Anterior cingulate cortex (tissue), 58 donors: ENCODE measurements at places on chromosomes 6 and 20.
A peak's percentile ranks its signal among the peaks of the same experiment; 100 is the strongest.

GRCh38 chr20:64214952-64215351 is 40.6 kb upstream of the PCMTD2 start:
- DNase-seq: no peak

- DNase-seq: no peak
Observed at GRCh38 chr6:54191461-54191860, 80.2 kb downstream of the MLIP start.

- no peak for DNase-seq
Observed at GRCh38 chr20:32467506-32468312, 109.6 kb downstream of the ASXL1 start.

DNA sequence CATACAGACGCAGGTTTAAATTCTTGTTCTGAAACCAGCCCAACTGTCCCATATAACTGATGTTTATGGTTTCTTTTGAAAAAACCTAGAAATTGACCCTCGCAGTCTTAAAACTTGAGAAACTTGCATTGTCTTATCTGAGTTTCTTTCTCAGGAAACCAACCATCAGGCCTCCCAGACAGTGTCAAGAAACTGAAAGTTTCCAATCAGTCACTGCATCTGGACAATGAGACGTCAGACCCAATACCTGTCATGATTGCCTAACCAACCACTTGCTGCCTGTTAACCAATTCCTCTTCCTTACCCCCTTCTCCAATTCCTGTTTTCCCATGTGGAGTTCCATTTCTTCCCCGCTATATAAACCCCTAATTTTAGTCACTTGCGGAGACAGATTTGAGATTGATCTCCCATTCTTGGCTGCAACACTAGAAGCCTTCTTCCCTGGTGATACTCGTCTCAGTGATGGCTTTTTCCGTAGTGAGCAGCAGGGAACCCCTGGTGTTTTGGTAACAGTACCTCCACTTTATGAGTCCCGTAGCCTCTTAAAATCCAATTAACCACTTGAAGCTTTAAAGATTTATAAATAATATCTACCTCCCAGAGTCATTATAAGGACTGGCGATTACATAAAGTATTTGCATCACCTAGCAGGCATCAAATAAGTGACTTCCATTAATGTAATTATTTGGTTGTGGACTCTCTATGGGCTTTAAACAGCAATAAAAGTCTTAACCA is 49.3 kb downstream of the GPR63 start:
- no peak for DNase-seq

DNA sequence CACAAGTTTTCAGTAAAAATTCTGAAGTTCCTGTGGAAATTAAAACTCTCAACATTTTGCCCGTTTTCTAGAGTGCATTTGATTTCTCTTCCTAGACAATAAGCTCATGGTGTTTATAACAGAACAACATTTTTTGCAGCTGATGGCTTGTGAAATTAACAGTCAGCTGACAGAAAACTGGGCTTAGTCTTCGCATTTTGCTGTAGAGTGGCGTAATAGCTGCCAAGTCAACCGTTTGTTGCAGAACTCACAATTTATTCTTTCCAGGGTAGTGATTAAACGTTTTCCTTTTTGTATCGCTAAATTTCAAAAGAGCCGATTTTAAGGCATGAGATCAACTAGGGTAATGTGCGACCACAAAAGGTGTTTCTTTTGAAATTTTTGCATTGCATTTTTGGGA is 1.4 kb downstream of the SPO11 start:
- no peak for DNase-seq

DNA sequence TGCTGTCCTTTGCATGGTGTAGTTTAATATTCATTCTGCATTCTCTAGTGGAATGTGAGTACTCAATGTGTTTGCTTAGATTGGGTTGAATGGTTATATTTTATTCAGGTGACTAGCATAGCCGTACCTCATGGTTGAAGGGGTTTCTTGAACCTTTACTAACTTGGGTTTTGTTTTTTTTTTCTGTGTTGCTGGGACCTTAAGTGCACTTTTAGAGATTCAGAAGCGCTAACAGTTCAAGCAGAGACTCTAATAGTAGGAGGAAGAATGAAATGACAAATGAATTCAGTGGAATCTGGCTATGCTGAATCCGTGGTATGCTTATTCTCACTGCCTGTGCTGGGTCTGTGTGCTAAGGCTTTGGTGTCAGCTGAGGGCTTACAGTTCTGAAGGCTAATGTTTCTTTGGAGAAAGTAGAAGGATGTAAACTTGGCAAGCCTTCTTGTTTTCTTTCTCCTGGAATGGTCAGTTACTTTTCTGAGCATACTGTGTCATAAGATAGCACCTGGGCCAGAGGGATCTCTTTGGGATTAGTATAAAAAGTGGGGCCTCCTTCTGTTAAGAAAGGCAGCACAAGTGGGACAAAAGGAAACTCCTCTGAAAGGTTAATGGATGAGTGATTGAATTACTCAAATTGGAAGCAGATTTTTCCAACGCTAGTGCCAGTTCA is 28.7 kb downstream of the RNF144B start:
- DNase-seq: no peak

GRCh38 chr6:109579361-109579760 is 96.3 kb upstream of the ZBTB24 start:
- DNase-seq: no peak

DNA sequence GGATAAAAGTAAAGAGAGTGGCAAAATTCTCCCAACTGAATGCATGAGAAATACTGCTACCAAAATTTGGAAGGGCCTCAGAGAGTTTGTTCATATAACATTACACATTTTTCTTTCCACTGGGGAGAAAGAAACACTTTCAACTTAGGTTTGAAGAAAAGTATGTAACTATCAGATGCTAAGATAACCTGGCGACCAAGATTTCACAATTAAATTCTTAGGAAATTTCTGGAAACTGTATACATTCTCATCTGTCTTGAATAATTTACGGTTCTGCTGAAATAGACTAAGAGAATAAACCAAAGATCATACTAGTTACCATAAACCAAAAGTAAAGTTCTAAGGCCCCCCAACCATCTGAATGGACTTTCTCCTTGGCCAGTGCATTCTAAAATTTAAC is 413.0 kb upstream of the RUNX2 start:
- DNase-seq: no peak

GRCh38 chr6:153044295-153044694 is 41.8 kb upstream of the MTRF1L start:
- DNase-seq: no peak

- no peak for DNase-seq
Observed at GRCh38 chr6:111858347-111858746, 14.9 kb downstream of the FYN start.

DNA sequence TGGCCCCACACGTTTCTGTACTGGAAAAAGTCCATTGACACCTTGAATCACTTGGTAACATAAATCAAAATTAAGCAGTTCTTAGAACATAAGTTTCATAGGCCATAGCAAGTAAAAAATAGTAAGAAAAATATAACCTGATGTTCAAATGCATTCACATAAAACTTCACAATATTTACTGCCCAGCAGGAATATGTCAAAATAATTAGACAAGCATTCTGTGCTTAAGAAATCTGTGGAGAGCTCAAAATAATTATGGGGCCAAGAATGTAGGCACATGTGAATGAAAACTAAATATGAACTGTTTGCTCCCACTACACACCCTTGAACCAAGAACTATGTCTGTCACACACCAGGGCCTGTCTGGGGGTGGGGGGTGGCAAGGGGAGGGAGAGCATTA is 70.8 kb downstream of the IPCEF1 start:
- DNase-seq: no peak

- DNase-seq: no peak
Observed at GRCh38 chr6:159178847-159179246, 9.6 kb downstream of the FNDC1 start.

GRCh38 chr6:67634199-67634598 is 1000.9 kb upstream of the ADGRB3 start:
- DNase-seq: no peak

DNA sequence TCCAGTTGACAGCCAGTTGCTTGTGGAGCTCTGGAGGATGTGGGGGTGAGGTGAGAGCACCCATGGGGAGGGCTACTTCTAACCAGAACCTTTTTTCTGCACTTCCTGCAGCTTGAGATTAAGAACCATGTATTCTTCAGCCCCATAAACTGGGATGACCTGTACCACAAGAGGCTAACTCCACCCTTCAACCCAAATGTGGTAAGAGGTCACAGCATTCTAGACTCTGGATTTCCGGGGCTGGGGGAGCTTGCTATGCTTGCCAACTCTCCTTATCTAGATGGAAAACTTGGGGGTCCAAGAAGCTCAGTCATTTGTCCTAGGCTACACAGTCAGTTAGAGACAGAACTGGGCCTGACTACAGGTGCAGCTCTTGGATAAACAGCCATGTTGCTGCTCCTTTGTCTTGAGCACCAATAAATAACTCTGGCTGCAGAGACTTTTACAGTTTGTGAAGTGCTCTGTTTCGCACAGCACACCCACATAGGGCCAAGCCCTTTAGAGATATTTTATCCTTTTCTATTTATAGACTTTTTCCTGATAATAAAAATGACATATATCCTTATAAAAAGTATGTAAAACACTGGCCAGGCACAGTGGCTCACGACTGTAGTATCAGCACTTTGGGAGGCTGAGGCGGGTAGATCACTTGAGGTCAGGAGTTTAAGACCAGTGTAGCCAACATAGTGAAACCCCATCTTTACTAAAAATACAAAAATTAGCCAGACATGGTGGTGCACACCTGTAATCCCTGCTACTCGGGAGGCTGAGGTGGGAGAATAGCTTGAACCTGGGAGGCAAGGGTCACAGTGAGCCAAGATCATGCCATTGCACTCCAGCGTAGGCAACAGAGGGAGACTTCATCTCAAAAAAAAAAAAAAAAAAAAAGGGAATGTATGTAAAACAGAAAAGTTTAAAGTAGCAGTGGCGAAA is 10.6 kb upstream of the IFT52 start:
- no peak for DNase-seq

DNA sequence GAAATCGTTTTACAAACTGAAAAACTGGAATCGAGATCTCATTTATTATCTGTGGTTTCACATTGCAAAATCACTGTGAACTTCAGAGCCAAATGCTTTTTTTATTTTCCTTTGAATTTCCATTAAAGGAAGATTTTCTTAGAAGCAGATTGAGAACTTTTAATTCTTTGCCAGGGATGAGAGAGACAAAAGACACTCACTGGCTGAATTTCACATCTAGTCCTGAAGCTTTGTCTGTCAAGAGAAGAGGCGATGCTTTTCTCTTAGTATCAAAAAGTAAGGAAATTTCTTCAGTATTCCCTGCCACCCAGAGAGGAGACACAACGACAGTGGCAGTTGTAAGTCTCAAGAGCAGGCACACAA is 141.8 kb downstream of the TMEM200A start:
- DNase-seq: no peak

DNA sequence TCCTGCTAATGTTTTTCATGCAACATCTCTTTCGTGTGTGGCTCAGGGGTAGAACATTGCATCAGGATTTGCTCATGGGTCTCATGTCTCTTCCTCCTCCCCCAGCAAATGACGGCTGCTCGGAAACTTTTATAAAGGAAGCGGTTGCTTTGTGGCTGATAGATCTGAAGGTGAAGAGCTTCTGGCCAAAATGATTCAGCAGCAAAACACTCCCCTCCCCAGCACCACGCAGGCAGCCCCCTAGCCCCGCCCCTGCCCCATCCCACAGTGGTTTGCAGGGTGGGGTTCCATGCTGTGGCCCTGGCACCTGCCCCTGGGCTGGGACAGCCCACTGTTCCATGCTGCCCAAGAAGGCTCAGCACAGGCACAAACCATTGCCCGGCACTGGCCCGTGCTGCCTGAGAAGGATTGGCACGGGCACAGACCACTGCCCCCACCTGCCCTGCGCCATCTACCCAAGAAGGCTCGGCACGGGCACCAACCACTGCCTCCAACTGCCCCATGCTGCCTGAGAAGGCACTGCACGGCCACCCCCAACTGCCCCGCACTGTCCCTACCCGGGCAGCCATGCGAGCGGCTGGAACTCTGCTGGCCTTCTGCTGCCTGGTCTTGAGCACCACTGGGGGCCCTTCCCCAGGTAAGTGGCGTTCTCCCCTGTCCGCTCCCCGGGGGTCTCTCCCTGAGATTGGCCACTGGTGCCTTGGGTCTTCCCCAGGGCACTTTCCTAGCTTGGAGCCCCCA is at the start of gene CST7:
Gene CST7 (plus strand): TSS at position 331 of the 741 bp plus-strand sequence. CDS start 237 bp downstream, at position 568.
- no peak for DNase-seq

GRCh38 chr20:4740774-4741431 is 19.2 kb downstream of the PRND start:
- DNase-seq: peak; percentile 31

DNA sequence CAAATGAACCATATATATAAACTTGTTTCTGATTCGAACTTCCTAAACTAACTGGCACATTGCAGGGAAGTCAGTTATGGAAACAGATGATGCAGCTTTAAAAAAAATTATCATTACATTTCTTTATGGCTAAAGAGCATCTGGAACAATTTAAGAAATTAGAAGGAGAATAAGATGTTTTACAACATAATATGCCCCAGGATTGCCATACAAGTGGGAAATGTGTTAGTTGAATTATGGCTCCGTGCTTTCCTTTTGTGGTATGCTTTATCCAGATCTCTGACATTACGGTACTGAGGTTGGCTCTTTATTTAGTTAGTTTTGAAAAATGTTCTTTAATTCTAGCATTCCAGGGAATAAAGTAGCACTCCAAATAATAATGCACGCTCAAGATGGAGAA is 343.0 kb upstream of the ZFP64 start:
- no peak for DNase-seq

- DNase-seq: no peak
Observed at GRCh38 chr6:29504961-29505360, 17.2 kb upstream of the MAS1L start.

DNA sequence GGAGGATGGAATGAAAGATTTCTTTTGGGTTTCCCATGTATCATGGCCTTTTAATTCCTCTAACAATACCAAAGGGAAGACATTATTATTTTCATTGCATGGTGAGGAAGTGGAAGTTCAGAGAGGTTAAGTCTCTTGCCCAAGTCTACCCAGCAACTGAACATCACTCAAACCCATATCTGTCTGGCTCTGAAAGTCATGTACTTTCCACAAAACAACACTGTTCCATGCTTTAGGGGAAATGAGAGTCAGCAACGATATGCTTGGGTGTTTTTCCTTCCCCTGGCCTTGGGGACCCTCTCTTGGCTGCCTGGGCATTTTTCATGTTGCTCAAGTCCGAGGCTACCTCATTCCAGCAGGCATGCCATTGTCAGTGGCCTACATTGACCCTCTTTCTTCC is 118.8 kb downstream of the ADTRP start:
- no peak for DNase-seq

DNA sequence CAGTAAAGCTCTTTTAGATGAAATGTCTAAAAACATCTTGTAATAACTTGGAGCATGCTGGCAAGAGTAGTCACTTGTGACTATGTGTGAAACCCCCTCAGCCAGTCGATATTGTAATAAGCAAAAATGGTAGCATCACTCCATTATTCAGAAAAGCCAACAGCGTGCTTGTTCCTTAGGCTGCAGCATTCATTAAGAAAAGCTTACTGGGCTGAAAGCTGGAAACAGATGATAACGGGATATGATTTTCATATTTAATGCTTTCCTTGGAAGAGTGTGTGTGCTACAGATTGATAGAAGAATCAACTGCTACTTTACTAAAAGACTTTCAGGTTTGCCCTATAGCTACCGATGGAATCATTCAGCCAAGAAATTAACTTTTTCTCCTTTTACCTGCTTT is 20.3 kb downstream of the KIZ start:
- no peak for DNase-seq

- DNase-seq: no peak
Observed at GRCh38 chr6:30507849-30508827, 18.8 kb downstream of the HLA-E start.
